ENCODE measurements at places on chromosomes 13 and 19. TPM values are rescaled to one million over a fixed set of nuclear protein-coding genes. Genes with fewer than 3 reads are reported as not detected.
A peak's percentile ranks its signal among the peaks of the same experiment; 100 is the strongest.

GRCh38 chr13:33891196-33891742 is 73.3 kb downstream of the RFC3 start:
- no peaks in the 10 kb centered on the region for H3K27me3 ChIP-seq
- H3K27ac ChIP-seq: no peak overlapping the region
- no peaks in the 10 kb centered on the region for H3K4me1 ChIP-seq
- no peaks in the 10 kb centered on the region for H3K36me3 ChIP-seq
- no peak for DNase-seq
- no peak overlapping the region for H3K4me3 ChIP-seq

GRCh38 chr13:92444244-92444643 is 782.4 kb upstream of the GPC6 start:
- no peaks in the 10 kb centered on the region for H3K27me3 ChIP-seq
- H3K36me3 ChIP-seq: no peaks in the 10 kb centered on the region
- DNase-seq: no peak

Gene ZNF442
- total RNA-seq: 1.0 TPM

Gene TPM4
- total RNA-seq: 288 TPM

GRCh38 chr19:46974181-46974580 is 45.5 kb upstream of the NPAS1 start:
- H3K4me3 ChIP-seq: no peak overlapping the region
- no peaks in the 10 kb centered on the region for H3K36me3 ChIP-seq
- H3K27ac ChIP-seq: peak overlapping the region; percentile 84
- DNase-seq: no peak

DNA sequence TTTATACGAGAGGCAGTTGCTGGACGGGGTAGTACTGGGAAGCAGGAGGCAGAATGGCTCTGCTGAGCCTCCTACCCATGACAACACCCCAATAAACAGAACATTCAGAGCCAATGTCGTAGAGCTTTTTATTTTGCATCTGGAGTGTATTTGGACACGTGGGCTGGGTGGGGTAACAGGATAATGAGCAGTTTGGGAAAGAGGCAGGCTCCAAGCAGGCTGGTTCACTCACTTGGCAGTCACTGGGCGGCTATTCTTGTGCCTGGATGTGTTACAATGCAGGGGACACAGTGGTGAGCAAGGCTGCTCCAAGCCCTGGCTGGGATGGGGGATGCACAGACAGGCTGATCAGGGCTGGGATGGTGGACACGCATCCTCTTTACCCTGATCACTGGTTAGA is 9.5 kb downstream of the ACTMAP start:
- DNase-seq: no peak
- no peaks in the 10 kb centered on the region for H3K36me3 ChIP-seq
- no peak overlapping the region for H3K4me3 ChIP-seq
- 0 out of 2 replicates have a peak overlapping the region, but pooled peaks have one; percentile 53 for H3K27ac ChIP-seq
- no peaks in the 10 kb centered on the region for H3K27me3 ChIP-seq

- H3K36me3 ChIP-seq: no peaks in the 10 kb centered on the region
- H3K4me1 ChIP-seq: no peaks in the 10 kb centered on the region
- H3K27ac ChIP-seq: no peak overlapping the region
Observed at GRCh38 chr13:33554919-33555791, 262.8 kb upstream of the RFC3 start.

Gene LYPD3
- total RNA-seq: 3.0 TPM

GRCh38 chr13:113564331-113565023 is 20.1 kb upstream of the TFDP1 start:
- no peaks in the 10 kb centered on the region for H3K4me1 ChIP-seq
- no peak overlapping the region for H3K27ac ChIP-seq
- no peak overlapping the region for H3K4me3 ChIP-seq
- no peaks in the 10 kb centered on the region for H3K36me3 ChIP-seq
- no peaks in the 10 kb centered on the region for H3K27me3 ChIP-seq
- DNase-seq: no peak

Gene ZMYM2
- total RNA-seq: 159 TPM

DNA sequence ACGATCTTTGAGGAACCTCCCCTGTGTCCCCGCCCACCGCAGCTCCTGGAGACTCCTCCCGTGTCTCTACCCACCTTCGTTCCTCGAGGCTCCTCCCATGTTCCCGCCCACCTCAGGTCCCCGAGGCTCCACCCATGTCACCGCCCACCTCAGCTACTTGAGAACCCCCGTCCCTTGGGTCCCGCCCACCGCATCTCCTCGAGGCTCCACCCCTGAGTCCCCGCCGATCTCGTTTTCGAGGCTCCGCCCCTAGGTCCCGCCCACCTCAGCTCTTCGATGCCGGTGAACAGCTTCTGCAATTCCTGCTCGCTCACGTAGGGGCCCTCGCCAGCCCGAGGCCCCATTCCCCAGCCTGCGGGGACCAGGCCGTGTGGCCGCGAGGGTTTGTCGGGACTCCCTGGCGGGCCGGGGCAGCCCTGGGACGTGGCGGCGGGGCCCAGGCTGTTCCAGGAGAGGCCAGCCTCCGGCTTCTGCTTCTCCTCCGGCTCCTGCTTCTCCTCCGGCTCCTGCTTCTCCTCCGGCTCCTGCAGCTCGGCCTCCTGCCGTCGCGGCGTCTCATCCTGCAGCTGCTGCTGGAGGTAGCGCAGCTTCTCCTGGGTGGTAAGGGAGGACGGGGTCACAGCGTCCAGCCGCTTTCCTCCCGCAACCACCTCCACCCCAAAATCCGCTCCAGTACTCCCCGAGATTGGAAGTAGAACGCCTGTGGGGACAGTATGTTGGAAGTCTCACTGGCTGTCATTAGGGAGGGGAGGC is 16.7 kb downstream of the TSKS start:
- no peaks in the 10 kb centered on the region for H3K27me3 ChIP-seq
- peak overlapping the region; percentile 37 for H3K4me3 ChIP-seq
- H3K4me1 ChIP-seq: peaks cover 4% of the 10 kb centered on the region
- H3K27ac ChIP-seq: no peak overlapping the region

GRCh38 chr13:30862707-30863106 is 43.4 kb upstream of the MEDAG start:
- H3K27me3 ChIP-seq: peaks cover 19% of the 10 kb centered on the region
- peak; percentile 30 for DNase-seq
- H3K27ac ChIP-seq: no peak overlapping the region
- peak overlapping the region; percentile 56 for H3K4me3 ChIP-seq
- H3K4me1 ChIP-seq: peaks cover 31% of the 10 kb centered on the region
- H3K36me3 ChIP-seq: no peaks in the 10 kb centered on the region

All from GM23338 (cell line).